DMS79 treated with DMSO at 0.1 percent for 48 hours (cell line): ENCODE measurements at places on chromosomes 2 and 18.

DNA sequence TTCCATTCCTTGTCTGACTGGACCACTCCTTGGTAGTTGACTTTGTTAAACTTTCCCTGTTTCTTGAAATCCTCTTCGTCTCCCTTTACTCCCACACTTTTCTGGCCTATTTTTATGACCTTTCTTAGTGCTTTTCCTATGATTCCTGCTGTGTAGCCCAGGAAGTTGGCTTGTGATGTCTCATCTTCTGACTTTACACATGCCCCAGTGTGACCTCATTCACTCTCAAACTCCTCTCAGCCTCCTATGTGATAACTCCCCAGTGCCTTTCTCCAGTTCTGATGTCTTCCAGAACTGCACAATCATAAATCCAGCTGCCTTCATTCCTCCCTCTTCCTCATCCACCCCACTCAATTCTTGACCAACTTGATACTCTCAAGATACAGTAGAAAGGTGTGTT is 407.6 kb downstream of the TGIF1 start:
- DNase-seq, result no peak

DNA sequence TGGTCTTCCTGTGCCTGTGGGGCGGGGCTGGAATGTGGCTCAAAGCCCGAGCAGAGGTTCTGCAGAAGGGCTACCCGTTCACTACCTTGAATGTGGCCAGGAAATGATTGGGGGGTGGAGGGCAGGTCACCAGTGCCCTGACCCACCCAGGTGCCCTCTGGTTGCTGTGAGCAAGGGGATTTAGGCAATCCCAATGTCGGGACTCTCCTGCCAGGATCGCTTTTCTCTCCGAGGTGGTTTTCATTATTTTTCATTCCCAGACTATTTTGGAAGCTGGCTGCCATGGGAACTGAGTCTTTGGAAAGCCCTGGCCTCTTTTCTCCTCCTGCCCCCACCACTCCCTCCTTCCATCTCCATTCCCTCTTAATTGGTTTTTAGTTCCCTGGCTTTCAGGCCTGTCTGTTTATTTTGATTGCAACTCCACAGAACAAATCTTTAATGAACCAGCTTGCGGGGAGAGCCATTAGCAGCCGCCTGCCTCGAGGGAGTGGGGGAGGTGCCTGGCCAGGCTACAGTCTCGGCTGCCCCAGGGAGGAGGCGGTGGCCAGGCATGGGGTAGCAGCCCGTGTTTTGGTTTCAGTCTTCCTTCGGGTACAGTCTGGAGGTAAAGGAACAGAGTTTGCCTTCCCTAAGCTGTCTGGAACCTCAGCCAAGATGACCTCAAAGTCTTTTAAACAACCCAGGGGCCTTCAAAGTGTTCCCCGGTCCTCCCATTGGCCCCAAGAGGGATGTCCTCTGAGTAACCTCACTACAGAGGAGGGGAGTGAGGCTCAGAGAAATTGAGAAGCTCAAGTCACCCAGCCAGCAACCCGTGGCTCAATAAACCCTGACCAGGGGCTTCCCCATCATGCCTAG is 114.4 kb upstream of the HAAO start:
- DNase-seq, result peak; percentile 75

DNA sequence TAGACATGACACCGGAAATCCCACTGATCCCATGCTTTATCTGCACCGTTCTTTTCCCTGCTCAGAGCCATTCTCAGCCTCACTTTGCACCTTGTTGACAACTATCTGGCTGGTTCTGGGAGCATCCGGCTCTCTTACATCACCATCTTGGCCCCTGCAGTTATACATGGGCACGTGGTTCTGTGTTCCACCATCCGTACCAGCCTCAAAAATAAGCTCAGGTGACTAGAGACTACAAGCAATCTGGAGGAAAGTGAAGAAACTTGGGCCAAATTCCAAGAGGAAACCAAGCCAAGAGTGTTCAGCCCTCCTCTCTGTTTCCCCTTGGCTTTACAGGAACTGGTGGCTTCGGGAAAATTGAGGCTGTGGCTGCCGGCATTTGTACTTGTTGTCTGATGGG is 244.6 kb upstream of the ACVR2A start:
- no peak for DNase-seq

- no peak for DNase-seq
Observed at GRCh38 chr2:138637061-138637460, 135.5 kb downstream of the SPOPL start.

GRCh38 chr18:31943878-31944816 is 1.2 kb upstream of the TRAPPC8 start:
- no peak for DNase-seq

DNA sequence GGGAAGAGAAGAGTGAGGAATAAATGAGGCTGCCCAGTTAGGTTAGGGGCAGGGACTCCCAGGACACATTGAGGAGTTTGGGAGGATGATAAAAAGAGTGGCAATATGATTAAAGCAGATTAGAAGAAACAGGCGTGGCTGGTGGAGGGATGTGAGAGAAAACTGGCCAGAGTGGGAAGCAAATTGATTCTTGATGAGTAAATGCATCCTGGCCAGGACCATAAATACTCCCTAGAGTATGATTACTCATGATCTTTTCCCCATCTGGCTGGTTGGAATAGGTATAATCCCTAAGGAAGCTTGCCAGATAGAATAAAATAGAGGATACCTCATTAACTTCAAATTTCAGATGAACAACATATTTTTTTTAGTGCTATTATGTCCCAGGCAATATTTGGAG is 21.5 kb upstream of the DAW1 start:
- DNase-seq, result no peak

- no peak for DNase-seq
Observed at GRCh38 chr2:179049203-179049545, 763 bp downstream of the CCDC141 start.

- DNase-seq, result no peak
Observed at GRCh38 chr2:54541995-54542394, 85.9 kb downstream of the SPTBN1 start.

DNA sequence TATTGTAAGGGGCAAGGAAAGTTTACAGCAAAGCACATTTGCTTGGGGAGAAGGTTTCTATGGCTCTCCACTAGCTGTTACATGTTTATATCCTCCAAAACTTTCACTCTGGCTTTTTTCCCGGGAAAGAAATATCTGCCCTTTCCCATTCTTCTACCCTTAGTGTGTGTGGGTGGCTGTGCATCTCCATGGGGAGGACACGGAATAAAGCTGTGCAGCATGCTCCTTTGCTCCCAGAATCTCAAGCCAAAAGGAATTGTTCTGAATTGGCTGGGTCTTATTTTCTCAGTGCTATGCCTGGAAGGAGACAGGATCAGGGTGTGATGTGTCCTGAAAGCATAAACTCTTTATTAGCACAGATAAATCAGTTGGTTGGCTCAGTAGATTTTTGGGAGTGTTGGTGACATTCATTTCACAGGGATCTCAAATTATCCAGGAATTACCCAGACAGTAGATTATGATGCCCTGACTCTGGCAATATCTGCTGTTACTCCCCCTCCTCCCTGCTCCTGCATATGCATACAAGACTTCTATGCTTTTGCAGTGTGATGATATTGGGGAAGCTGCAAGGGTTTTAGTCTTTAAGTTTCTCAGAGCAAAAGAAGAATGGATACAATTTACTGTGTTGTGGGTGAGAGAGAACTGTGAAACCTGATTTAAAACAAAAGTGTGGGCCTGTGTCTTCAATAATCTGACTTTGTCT is 63.1 kb downstream of the PARD3B start:
- DNase-seq, result no peak

DNA sequence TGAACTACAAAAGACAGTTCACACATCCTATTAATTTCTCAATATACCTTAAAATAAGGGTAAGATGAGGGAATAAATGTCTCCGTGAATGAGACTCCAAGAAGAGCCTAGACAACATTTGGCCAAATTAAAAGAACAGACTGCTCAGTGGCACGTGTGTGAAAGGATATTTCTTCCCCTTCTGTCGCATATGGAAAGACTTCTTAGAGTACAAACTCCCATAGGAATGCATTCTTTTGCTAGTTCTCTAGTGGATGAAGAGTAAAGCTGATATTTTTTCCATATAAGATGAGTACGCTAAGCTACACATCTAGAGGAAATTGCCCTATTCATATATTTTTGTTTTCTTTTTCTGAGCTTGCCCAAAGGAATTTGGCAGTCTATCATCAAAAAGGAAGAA is 710.0 kb upstream of the ID2 start:
- no peak for DNase-seq

DNA sequence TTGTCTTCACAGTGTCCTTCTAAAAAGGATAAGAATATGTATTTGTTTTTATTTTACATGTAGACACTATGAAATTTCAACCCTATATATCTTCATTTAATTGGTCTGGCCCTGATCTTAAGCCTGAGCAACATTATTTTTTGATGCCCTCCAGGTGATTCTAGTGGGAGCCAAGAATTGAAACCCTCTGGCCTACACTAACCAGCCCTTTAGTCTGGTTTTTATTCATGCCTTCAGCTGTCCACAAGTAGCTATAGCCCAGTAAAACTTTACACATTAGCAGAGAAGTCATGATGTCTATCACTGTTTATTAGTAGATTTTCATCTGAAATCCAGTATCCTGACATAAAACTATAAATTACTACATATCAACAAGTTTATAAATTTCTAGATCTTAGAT is 52.7 kb upstream of the UBXN4 start:
- no peak for DNase-seq

GRCh38 chr2:103959174-103960128 is 894.5 kb upstream of the POU3F3 start:
- DNase-seq, result no peak

- DNase-seq, result no peak
Observed at GRCh38 chr18:58105206-58105887, 61.3 kb downstream of the NEDD4L start.

DNA sequence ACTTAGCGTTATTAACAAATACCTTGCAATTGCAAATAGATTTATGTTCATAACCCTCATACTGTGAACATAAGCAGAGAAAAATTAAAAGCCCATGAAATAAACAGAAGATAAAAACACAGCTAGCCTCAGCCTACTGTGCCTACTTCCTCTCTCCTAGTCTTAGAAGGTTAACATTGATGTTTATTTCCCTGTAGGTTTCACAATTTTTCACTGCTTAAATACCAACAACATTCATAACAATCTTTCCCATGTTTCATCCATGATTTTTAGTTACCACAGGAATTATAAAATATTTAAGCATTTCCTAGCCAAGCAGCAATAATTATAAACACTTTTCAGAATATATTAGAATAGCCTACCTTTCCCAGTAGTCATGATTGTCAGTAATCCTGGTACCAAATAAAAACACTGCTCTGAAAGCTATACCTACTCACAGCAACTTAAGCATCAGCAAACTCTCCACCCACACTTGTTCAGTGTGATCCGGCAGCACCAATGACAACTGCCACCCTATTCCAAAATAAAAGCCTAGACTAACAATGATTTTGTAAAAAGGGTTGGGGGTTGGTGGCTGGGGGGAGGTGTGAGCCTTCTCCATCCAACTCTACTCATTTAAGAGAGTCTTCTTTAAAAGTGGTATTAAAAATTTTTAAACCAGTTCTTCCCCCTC is 40.6 kb upstream of the RNU4ATAC start:
- peak; percentile 38 for DNase-seq

DNA sequence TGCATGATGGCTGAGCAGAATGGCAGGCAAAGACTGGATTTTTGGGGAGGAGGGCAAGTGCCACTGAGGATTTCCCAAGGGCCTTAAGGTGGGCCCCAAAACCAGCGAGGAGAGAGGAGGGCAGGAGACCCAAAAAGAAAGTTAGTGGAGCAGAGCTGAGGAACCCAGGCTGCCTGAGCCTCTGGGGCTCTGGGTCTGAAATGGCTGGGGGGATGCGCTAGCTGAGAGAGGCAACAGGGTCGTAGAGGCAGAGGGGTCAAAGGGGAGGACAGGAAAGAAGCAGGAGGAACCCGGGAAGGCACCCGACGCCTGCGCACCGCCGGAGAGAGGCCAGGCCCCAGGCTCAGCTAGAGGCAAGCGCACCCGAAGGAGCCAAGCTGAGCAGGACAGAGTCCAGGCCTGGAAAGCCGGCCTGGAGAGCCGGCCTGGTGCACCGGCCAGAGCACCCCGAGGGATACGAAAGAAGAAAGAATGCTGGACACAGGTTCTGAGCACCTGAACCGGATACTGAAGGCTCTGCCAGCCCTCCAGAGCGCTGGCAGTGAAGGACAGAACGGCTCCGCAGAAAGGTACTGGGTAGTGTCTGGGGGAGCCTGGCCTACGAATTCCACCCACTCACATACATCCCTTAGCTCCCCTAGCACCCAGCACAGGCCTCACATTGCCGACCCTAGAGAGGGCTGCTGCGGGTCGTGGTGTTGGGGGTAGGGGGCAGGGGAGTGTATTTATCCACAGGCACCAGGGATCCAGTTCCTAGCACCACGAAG is 39.5 kb upstream of the ATP6V1B1 start:
- no peak for DNase-seq

DNA sequence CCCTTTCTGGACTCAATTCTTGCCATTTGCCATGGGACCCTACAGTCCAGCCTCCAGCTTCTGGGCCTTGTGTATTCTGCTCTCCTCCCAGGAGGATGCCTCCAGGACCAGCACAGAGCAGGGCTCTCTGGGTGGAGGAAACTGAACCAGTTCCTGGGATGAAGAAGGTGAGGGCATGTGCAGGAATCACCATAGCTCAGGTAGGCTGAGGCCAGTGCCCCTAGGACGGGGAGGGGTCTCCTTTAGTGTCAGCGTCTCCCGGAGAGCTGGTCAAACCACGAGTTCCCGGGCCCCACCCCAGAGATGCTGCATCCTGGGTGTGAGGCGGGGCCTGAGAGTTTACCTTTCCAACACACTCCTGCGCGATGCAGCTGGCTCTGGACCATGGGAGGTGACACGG is 5.8 kb upstream of the PRELID3A start:
- DNase-seq, result no peak

DNA sequence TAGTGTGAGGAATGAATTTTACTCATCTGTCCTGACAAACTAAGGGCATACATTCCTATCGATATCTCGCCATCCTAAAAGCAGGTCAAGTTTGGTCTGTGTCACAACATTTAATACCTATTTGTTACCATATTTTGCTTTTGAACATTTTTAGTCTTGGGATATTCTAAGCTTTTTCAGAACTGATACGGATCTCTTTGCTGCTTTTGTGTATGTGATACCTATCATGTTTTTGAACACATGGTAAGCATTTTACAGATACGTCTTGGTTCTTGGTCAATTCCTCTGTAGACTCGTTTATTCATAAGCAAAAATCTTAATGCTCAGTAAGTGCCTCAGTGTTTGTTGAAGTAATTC is 592 bp downstream of the ZNF397 start:
- DNase-seq, result peak; percentile 73

DNA sequence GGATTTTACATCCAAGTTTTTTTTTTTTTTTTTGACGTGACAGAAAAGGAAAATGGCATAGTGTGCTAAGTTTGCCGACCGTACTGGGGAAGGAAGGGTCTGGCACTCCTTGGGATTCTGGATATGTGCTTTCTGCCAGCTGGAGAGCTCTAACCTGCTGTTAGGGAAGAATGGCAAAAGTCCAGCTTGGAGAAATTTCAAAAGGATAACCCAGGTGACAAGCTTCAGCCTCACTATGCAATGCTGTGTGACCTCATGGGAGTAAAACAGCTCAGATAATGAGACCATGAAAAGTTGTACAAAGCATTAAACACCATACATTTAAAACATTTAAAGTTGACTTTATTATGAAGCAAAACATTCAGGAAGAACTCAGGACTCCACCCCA is 10.3 kb upstream of the GPR45 start:
- DNase-seq, result no peak
